ENCODE measurements at places on chromosomes 2 and 18. TPM values are rescaled to one million over a fixed set of nuclear protein-coding genes. Genes with fewer than 3 reads are reported as not detected.

DNA sequence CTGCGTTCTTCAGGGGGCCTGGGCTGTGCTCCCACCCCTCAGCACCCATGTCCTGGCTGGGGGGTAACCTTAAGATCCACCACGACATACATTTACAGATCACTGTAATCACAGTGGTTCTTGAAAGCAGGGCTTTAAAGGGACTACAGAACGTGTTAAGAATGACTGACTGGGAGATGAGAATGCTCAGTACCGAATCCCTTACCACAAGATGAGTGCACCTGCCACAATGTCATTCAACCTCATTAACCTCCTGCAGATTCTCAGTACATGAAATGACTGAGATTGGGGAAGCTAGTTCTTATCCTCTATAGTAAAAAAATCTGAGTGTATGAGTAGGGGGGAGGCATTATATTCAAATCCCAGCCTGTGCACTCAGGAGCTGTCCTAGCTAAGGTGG lies 10.5 kb upstream of the PIEZO2 start:
- no peak for DNase-seq

ABHD1 gene
- total RNA-seq, result 1.6 TPM

GRCh38 chr2:143553261-143553660 lies 424.0 kb downstream of the ARHGAP15 start:
- DNase-seq, result no peak

DNA sequence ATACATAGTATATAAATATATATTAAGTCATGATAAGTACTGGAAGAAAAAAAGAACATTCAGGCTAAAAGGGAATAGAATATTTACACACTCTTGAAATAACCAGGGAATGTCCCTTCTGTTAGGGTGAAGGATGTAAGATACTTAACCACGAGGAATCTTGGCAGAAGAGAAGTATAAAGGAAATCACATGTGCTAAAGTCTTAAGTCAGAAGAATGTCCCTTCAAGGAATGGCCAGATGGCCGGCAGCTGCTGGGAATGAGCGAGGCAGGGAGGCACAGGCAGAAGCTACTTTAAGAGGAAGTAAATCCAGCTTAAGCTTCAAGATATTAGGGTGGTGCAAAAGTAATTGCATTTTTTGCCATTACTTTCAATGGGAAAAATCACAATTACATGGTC lies 5.5 kb downstream of the CCDC102B start:
- DNase-seq, result peak; percentile 61

DNA sequence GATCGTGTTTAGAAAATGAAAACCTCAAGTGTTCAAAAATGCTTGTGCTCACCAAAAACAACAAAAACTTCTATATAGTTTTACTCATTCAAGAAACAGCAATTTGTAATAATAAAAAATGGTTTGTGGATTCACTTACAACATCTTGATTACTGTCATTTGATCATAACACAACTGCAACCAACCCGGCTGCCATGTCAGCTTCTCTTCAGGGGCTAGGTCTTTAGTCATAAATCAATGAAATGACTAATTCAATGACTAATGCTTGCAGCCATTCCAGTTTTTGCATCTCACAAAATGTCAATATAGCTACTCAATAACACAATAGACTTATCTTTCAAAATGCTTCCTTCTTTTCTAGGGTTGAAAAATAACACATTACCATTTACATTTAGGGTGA lies 128.0 kb downstream of the OLA1 start:
- no peak for DNase-seq

GRCh38 chr2:10398496-10398895 lies 49.6 kb downstream of the ODC1 start:
- peak; percentile 77 for DNase-seq

ASXL3 gene
- 9.4 TPM for total RNA-seq

GRCh38 chr2:191115804-191116203 lies 35.0 kb downstream of the STAT4 start:
- no peak for DNase-seq

GRCh38 chr2:177164584-177165052 lies 48.0 kb upstream of the HNRNPA3 start:
- peak; percentile 94 for DNase-seq

IL36B gene
- not detected for total RNA-seq

DSC2 gene
- total RNA-seq, result 20.5 TPM

PSMA8 gene
- total RNA-seq, result not detected

GRCh38 chr2:43819491-43820163 lies 19.0 kb downstream of the ABCG5 start:
- DNase-seq, result no peak

DNA sequence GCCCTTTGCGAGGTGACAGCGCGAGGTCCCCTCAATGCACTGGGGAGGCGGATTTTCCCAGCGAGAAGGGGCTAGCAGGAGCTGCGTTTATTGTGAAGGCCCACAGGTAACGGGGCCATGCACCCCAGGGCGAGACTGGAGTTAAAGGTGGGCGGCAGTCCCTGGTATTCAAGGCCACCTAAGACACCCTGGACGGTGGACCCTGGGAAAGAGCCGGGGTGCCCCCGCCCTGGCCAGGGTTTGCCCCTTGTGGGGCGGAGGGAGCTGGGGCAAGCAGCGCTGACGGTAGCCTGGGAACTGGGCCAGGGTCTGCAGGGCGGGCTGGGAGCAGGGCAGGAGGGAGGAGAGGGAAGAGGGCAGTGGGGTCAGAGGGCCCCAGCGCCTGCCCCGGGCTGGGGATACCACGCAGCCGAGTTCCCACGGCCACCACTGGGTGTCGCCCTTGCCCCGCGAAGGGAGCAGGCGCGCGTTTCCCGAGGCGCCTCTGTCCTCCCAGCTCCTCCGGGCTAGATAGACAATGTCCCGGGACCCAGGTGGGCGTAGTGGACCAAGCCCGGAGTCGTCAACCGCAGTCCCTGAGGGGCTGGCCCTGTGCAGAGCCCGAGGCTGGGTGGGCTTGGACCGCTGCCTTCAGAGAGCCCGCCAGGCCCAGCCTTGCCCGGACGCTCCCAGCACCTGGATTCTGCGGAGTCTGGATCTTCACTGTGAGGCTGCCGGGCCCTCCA lies 80.2 kb downstream of the SMAD4 start:
- peak; percentile 87 for DNase-seq

ST8SIA3 gene
- total RNA-seq, result not detected
